ENCODE measurements at places on chromosomes 5 and 9. TPM values are rescaled to one million over a fixed set of nuclear protein-coding genes. Genes with fewer than 3 reads are reported as not detected.
A peak's percentile ranks its signal among the peaks of the same experiment; 100 is the strongest.

The COL15A1 gene
- not detected for polyA plus RNA-seq

DNA sequence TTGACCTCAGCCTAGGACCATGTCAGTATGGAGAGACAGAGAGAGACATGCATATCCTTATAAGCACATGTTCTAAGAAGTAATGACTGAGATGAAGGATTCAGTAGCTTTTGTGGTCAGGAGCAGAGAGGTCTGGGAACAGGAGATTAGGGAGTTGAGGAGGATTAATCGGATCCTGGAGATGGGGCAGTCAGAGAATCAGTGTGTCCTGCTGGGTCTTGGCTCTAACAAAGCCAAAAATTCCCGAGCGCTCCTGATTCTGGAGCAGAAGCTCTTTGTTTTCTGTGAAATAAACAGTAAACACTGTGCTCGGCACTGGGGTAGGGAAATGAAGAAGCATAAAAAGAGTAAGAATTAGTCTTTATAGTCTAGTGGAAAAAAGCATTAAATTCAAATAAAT lies 520.0 kb upstream of the CLINT1 start:
- no peak overlapping the region for H3K4me3 ChIP-seq
- H3K27ac ChIP-seq = no peak overlapping the region
- H3K36me3 ChIP-seq = no peaks in the 10 kb centered on the region
- DNase-seq = no peak
- no peaks in the 10 kb centered on the region for H3K4me1 ChIP-seq

GRCh38 chr9:125630436-125630835 lies 76.6 kb downstream of the MAPKAP1 start:
- no peak overlapping the region for H3K27ac ChIP-seq
- no peak for DNase-seq
- H3K4me1 ChIP-seq = peaks cover 29% of the 10 kb centered on the region
- no peaks in the 10 kb centered on the region for H3K27me3 ChIP-seq

The OR1Q1 gene
- polyA plus RNA-seq = not detected

GRCh38 chr9:129487658-129488483 lies 133.0 kb downstream of the C9orf50 start:
- no peaks in the 10 kb centered on the region for H3K36me3 ChIP-seq
- H3K4me1 ChIP-seq = peaks cover 65% of the 10 kb centered on the region
- DNase-seq = no peak
- H3K27me3 ChIP-seq = no peaks in the 10 kb centered on the region
- peak overlapping the region; percentile 91 for H3K27ac ChIP-seq
- H3K4me3 ChIP-seq = peak overlapping the region; percentile 38

The SPATA31C1 gene
- not detected for polyA plus RNA-seq

GRCh38 chr5:39200081-39200480 lies 19.3 kb downstream of the FYB1 start:
- H3K36me3 ChIP-seq = no peaks in the 10 kb centered on the region
- no peaks in the 10 kb centered on the region for H3K27me3 ChIP-seq
- peak overlapping the region; percentile 84 for H3K27ac ChIP-seq
- peak overlapping the region; percentile 96 for H3K4me3 ChIP-seq
- DNase-seq = no peak

The CD180 gene
- polyA plus RNA-seq = 0.25 TPM

The DIAPH1 gene
- polyA plus RNA-seq = 81.5 TPM

- no peaks in the 10 kb centered on the region for H3K27me3 ChIP-seq
- no peak overlapping the region for H3K27ac ChIP-seq
- no peaks in the 10 kb centered on the region for H3K36me3 ChIP-seq
- DNase-seq = no peak
- H3K4me3 ChIP-seq = no peak overlapping the region
Measured at GRCh38 chr5:31047007-31047406, 146.5 kb upstream of the CDH6 start.

DNA sequence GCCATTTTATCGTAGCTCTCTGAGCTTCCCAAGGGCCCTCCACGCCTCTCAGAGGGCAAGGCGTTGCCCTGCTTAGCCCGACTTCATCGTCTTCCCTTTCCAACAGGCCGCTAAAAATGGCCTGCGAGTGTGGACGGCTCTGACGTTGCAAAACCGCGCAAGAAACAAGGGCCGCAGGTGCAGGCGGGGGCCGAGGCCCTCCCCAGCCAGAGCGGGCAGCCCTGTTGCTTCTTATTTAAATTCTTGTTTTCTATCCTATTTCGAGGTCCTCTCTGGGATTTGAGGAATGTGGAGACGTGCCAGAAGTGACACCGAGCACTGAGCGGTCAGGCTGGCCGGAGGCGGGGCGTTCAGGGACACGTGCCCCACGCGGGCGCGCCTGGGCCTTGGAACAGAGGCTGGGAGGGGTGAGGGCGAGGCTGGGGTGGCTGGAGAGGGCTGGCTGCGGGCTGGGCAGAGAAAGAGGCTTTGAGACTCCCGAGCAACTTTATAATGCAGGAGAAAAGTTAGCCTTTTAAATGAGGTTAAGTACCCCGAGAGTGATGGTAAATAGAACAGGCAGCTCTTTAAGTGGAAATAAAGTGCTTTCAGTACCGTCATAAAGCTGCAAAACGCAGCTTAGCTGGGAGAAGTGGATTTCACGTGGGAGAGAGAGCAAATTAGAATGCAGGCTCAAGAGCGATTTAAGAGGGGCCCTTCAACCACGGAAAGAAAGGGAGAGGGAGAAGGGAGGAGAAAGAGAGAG lies 243.6 kb downstream of the AUH start:
- H3K27me3 ChIP-seq = no peaks in the 10 kb centered on the region
- DNase-seq = no peak
- H3K4me3 ChIP-seq = no peak overlapping the region
- H3K27ac ChIP-seq = no peak overlapping the region
- H3K4me1 ChIP-seq = no peaks in the 10 kb centered on the region
- H3K36me3 ChIP-seq = no peaks in the 10 kb centered on the region

The CATSPER3 gene
- 0.68 TPM for polyA plus RNA-seq

The MYMK gene
- polyA plus RNA-seq = not detected

Measured in CD4-positive, alpha-beta memory T cell (primary cell).